ENCODE measurements at places on chromosomes 6 and 20. TPM values are rescaled to one million over a fixed set of nuclear protein-coding genes. Genes with fewer than 3 reads are reported as not detected.

GRCh38 chr6:72890233-72890632, 268.4 kb downstream of the KCNQ5 start:
- DNase-seq = no peak

DNA sequence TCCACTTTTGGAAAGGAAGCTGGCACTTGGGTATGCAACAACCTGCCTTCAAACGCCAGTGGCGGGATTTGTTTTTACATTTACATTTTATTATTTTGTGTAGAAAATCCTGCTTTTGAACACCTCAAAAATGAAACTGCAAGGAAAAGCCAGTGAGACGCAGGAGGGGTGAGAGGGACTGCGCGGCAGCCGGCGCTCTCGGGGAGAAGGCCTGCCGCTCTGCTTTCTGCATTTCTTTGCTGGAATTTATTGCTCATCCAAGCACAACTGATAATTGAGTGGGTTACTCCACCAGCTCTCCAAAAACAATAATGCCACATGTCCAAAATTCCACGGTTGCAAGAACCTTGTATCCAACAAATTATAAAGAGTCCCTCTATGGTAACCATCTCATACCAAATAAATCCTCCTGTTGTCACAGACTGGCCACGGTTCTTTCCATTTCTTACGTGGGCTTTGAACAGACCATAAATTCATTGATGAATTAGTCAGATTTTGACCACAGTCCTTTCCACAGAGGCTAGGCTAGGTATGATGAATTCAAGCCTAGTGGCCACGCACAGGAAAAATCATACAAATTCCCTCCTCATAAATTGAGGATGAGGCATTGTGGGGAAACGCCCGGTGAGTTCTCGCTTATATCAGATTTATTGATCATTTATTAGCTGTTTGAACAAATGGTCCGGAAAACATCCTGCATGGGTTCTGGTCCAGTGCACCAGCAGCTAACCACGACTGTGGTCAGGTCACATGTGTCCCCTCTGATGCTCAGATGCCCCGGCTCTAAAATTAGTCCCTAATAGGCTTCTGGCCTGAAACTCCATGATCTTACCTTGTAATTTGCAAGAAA, 31.6 kb upstream of the FOXC1 start:
- no peak for DNase-seq

DNA sequence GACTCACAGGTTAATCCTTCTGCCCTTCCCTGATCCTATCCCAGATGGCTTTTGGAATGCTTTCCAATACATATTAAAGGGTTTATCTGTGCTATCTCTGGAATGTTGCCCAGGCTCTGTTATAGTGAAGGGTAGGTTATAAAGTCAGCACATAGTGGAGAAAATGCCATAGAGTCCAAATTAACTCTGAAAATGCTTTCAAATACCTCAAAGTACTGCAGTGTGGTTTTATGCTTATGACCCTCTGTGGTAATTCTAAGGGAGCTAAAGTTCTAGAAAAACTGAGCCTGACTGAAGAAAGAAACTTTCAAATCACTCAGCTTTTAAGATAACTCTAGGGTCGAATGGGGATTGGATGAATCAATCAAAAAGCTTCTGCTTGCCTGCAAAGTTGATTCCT, 159.8 kb downstream of the PLCB1 start:
- no peak for DNase-seq

DNA sequence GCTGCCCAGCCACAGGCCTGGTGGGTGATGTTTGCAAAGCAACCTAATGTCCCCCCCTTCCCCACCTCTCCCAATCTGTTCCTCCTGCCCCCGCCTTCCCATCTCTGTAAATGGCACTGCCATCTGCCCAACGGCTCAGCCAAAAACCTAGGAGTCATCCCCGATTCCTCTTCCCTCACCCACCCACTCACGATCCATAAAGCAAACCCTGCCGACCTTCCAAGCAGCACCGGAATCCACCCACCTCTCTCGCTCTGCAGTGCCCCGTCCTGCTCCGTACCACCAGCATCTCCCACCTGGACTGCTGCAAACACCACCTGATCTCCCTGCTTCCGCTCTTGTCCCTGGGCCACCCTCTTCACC, 37.6 kb downstream of the SULF2 start:
- DNase-seq = no peak

DNA sequence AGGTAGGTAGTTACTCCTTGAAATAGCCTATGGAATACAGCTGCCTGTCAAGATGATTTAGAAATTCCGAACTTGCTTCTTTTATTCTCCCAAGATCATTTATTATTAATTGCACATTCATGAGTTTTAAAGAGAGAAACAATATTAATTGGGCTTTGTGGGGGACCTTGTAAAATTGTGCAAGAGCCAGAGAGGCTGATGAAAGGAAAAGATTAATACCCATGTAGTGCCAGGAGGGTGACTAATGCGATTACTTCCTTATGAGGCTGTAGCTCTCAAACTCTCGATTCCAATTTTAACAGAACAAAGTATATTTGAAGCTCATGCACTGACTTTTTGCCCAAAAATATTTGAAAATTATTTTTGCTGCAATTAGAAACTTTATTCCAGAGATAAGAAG, 423.8 kb upstream of the ID4 start:
- no peak for DNase-seq

- no peak for DNase-seq
These were observed 194.2 kb upstream of the CNR1 start for GRCh38 chr6:88360203-88360797.

NOTCH4 gene
- total RNA-seq = 0.47 TPM

Data from CD4-positive, alpha-beta T cell (primary cell).